ENCODE measurements at places on chromosomes 2 and 18.

DNA sequence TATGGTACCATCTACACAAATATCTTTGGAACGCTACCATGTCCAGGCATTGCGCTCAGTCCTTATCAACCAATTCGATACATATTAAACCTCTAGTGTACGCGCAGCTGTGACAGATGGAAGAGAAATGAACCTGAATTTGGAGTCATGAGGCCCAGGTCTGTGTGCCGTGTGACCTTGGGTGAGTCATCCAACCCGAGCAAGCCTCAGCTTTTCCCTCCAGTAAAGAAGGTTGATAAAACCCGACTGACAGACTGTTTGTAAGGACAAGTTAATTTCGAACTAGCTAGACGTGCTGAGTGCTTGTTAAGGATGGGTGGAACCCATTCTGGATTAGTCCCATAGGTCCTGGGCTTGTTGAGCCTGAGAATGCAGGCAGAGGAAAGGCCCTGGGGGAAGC lies 28.2 kb downstream of the GREB1 start:
- no peak for DNase-seq

GRCh38 chr2:138087751-138088593 lies 123.7 kb downstream of the HNMT start:
- no peak for DNase-seq

DNA sequence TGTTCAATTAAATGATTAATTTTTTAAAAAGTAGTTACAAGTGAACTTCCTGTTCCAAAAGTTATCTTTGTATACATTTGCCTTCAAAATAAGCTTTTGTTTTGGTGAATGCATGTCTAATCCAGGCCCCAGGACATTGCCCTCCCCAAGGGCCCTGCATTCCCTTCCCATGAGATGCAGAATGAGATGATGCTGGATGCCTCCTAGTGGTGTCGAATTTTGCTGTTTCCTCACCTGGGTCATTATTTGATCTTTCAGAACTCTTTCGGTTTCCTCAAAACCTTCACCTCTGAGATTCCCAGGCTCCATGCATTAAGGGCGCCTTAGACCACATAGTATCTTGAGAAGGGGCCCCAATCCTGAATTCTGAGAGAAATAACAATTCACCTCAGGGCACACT lies 728.8 kb downstream of the CNTNAP5 start:
- no peak for DNase-seq

DNA sequence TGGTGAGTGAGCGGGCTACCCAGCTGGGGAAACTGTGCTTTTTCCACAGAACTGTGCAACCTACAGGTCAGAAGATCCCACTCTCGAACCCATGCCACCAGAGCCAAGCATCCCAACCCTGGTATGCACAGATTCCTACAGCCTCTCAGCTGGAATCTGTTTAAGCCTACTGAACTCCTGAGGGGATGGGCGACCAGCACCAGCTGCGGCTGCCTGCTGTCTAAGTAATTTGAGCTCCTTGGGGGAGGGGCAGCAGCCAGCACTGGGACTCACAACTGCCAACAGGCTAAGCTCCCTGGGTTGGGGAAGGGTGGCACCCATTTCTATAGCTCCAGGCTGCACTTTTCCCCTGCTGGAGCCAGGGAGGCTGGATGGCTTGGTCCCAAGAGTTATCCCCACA lies 11.8 kb downstream of the CYP27C1 start:
- no peak for DNase-seq

DNA sequence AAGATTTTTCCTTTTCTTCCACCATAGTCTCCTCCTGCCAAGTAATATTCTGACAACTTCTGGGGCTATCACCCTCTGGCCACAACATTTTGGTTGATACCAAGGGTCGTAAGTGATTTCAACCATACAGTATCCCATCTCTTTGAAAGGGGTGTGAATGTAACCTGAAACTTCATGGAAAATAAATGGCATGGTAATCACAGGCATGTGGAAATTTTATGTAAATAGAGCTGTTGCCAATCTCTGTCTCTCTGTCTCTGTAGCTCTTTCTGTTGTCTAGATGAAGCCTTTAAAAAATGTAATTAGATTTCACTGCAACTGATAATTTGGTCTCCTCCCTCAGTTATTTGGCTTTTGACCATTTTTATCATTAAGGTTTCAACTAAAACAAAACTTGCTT lies 125.6 kb upstream of the RPRM start:
- no peak for DNase-seq

GRCh38 chr18:37107748-37108522 lies 279.0 kb downstream of the KIAA1328 start:
- no peak for DNase-seq

GRCh38 chr2:27211241-27211942 lies 449 bp upstream of the ATRAID start:
- peak; percentile 42 for DNase-seq

GRCh38 chr2:173659509-173659908 lies 304.8 kb downstream of the CDCA7 start:
- DNase-seq = no peak

DNA sequence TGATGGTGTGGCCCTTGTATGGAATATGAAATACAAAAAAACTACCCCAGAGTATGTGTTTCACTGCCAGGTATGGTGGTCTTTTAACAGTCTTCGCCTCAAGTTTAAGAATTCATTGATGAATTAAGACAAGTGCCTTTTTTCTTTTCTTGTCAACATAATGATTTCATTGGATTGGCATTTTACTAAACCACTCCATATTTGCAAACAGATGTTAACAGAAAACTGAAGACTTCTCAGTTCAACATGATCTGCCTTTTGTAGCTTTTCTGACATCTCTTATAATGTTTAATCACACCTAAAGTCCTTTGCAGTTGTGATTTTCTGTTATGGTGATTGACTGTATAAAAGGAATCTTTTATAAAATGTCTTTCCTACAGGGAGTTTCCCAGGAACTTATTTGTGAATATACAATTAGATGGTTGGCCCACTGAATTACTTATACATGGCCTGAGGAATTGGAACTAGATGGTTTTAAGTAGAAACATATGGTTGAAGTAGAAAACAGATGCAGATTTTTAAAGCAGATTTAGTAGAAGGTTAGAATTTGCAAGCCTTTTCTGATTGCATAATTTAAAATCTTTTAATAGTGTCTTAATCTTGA lies 39.7 kb downstream of the DYNC1I2 start:
- DNase-seq = no peak

DNA sequence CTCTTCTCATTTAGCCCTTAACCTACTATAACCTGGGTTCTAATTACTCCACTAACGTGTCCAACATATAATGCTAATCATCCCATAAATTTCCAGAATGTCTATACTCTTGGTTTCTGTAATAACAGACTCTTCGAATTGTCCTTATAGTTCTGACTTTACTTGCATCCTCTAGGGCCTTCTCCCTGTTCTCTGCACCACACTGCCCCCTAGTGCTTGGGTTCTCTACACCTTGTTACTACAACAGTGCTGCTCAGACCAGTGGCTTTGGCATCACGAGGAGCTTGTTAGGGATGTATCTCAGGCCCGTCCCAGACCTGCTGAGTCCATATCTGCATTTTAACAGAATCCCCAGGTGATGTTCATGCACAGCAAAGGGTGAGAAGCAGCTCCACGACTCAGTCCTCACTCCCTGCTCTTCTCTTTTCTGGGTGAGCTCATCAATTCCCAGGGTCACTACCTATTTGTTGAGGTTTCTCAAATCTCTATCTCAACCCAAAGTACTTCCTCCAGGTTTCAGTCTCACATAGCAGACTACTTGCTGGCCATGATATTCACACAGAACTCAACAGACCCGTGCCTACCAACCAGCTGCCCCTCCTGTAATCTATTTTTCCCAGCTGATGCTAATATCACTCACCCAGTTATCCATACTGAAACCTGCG lies 14.5 kb upstream of the DDX1 start:
- DNase-seq = peak; percentile 66

DNA sequence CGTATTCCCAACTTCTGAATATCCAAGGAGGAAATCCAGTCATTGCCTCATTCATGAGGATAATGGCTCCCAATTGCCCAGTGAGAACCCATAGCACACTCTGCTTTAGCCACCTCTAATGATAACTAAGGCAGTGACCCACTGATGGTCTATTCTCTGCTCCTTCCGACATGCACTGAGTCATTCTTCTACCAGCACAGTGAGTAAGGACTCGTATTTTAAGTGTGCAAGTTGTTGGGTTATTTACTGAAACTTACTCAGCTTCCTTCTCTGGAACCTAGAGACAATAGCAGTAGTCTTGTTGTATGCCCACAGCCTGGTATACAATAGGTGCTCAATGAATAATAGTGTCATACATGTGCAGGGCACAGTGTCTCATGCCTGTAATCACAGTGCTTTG lies 81.1 kb upstream of the ZNF397 start:
- DNase-seq = no peak

DNA sequence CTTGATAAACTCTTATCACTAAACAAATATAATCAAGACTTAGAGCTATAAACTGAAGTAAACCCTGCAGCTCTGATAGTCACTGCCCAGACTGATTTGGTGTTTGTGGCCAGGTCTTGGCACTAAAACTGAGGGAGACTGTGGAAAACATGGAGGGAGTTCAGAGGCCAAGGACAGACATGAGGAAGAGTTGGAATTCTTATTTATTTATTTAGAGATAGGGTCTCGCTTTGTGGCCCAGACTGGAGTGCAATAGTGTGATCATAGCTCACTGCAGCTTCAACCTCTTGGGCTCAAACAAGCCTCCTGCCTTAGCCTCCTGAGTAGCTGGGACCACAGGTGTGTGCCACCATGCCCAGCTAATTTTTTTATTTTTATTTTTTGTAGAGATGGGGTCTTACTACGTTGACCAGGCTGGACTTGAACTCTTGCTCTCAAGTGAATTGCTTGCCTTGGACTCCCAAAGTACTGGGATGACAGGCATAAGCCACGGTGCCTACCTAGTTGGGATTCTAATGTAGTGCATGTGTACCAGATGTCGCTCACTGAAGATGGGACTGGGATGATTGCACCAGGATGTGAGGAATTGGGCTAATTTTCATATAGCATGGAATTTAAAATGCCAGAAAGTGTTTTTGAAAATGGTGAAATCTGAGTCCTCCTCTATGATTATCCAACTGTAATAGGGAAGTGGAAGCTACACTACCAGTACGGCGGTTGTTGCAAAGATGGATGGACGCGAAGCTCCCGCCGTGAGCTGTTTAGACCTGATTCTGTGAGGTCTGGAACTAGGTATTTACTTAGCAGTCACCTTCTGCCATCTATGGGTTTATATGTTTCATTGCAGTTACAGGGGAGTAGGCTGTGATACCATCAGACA lies 52.7 kb upstream of the CTLA4 start:
- DNase-seq = peak; percentile 74

DNA sequence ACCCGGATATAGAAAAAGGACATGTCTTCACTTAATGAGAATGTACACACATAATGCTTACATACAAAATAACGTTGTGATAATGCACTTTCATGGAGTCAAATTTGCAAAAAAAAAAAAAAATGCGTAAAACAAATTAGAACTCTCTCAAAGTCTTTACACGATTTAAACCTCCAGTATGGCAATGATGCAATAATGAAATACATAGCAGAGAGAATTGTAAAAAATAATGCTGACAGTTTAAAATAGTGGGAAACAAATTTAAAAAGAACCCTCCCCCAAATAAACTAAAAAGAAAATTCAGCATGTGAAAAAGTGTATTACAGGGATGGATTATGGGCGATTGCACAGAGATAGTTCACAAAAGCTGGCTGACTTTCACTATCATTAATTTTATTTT lies 46.6 kb upstream of the FHL2 start:
- DNase-seq = no peak

Data from GM20000 (cell line).